Esophagus squamous epithelium (tissue), 5 donors: ENCODE measurements at places on chromosomes 12 and 14. TPM values are rescaled to one million over a fixed set of nuclear protein-coding genes. Genes with fewer than 3 reads are reported as not detected.

The COX8C gene
- total RNA-seq: not detected

The TBC1D30 gene
- 8.0 TPM for total RNA-seq

The IFT81 gene
- total RNA-seq: 3.6 TPM

The MDM1 gene
- 8.0 TPM for total RNA-seq

The STAC3 gene
- total RNA-seq: 0.38 TPM

The MYO1H gene
- 0.83 TPM for total RNA-seq

The OTX2 gene
- not detected for total RNA-seq

The ZNF268 gene
- 21.0 TPM for total RNA-seq

The TMTC1 gene
- total RNA-seq: 2.5 TPM

The PCED1B gene
- 2.3 TPM for total RNA-seq

The IL31 gene
- not detected for total RNA-seq

The USP44 gene
- total RNA-seq: 0.19 TPM

The COL2A1 gene
- total RNA-seq: not detected

The ADSS1 gene
- total RNA-seq: 5.9 TPM

The HNF1A gene
- not detected for total RNA-seq

The UBR7 gene
- 20.9 TPM for total RNA-seq

The HOTAIR gene
- total RNA-seq: not detected

The SDS gene
- not detected for total RNA-seq

The CCDC38 gene
- not detected for total RNA-seq

The GSG1 gene
- total RNA-seq: not detected

The FAM186B gene
- total RNA-seq: 1.1 TPM

The OR8S1 gene
- total RNA-seq: not detected

The PMCH gene
- not detected for total RNA-seq

The PDE3A gene
- 0.75 TPM for total RNA-seq

The GZMB gene
- 0.99 TPM for total RNA-seq

The KRT86 gene
- total RNA-seq: not detected

The BTG1 gene
- 31.3 TPM for total RNA-seq

The PLEK2 gene
- 17.9 TPM for total RNA-seq

The CLEC14A gene
- 18.5 TPM for total RNA-seq

The CYP27B1 gene
- 1.7 TPM for total RNA-seq

The KRT75 gene
- not detected for total RNA-seq

The FOXN4 gene
- total RNA-seq: not detected

The CDCA3 gene
- 14.5 TPM for total RNA-seq

The ADAMTS20 gene
- not detected for total RNA-seq

The KRT73 gene
- not detected for total RNA-seq

The GLT8D2 gene
- not detected for total RNA-seq

The LTBP2 gene
- 13.2 TPM for total RNA-seq
